ENCODE measurements at places on chromosomes 2 and 18.

DNA sequence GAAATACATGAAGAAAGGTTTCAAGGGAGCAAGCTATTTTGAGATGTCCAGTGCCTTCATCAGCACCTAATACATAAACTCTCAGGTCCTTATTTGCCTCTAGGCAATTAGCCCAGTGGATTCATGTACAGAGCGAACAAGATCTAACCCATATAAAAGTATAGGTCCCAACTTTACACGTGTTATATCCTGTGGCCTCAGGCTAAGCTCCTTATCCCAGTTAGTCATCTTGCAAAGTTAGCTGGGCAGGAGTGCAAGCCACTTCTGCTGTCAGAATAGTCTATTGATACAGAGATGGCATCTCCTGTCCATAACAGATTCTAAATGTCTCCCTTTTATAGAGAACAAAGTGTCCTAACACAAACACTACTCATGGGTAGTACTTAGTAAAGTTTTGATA lies 203.9 kb upstream of the PIK3C3 start:
- no peak for DNase-seq

GRCh38 chr18:79523736-79524180 lies 128.0 kb downstream of the NFATC1 start:
- DNase-seq, result peak; percentile 62

GRCh38 chr2:8389431-8390108 lies 292.3 kb upstream of the ID2 start:
- no peak for DNase-seq

DNA sequence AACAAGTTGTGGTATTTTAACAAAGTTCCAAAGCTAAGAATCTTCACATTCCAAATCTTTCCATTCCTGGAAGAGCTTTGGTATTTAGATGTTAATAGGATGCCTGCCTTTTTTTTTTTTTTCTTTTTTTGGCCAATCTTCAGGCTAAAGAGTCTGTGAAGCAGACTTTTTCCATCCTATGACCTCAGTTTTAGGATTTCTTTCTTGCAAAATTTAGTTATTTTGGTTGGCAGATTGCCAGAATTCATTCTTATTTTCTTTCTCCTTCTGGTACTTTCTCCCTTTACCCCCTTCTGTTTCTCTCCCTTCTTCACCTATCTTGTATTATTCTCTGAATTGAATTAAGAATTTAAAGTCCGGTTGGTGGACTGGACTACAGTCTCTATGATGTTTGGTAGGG lies 217.8 kb upstream of the REV1 start:
- DNase-seq, result no peak

- no peak for DNase-seq
Measured at GRCh38 chr18:22279741-22280452, 110.5 kb downstream of the GATA6 start.

DNA sequence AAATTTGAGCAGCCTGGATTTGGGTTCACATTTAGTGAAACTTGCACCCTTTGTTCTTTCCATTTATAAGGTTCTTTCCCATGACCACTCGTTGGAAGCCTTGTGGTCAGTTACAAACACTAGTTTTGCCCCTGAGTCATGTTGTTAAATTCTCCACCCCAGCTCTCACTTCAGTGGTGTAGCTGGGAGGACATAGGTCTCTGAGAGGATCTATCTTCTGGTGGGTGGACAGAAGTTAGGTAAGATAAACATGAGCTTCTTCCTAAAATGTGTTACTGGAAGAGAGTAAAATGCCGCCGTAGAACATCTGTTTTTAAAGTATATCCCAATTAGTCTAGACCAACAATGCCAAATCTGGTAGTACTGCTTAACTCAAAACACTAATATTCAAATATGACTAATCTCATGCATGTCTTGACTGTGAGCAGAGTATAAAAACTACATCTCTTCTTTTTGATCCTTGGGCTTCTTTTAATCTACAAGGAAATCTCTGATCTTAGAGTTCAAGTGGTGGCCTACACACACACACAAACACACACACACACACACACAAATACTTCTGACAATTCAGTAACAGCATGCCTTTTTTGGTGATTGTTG lies 162.6 kb upstream of the FN1 start:
- no peak for DNase-seq

DNA sequence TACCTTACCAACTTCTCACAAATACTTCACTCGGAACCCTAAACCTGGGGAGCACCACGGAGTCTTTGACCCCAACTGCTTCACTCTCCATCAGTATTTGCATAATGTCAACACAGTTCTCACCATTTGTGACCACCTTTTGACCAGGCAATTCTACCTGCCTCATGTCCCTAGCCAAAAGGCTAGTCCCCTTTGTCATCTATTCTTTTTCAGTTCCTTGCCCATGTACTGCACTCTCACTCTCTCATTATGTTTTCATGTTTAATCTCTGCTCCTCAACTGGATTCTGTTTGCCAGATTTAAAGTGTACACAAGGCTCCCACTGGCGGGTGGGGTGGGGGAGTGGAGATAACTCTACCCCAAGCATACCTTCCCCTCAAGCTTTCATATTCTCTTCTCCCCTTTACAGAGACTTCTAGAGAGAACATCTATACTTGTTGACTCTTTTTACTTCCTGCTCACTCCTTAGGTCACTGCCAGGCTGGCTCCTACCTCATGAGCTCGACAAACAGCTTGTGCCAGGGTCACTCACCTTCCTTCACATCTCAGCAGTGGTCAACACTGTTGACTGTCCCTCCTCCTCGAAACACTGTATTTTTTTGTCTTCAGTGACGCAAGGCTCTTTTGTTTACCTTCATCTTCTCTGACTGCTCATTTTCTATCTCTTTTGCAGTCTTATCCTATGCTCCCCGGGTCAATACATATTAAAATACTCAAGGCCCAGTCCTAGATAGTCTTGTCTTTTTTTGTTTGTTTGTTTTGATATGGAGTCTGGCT lies 88.7 kb upstream of the MAP4K3 start:
- no peak for DNase-seq

- no peak for DNase-seq
Measured at GRCh38 chr2:168185583-168186274, 61.7 kb downstream of the STK39 start.

- DNase-seq, result no peak
Measured at GRCh38 chr18:9103376-9103873, 926 bp downstream of the NDUFV2 start.

GRCh38 chr2:10300997-10301940 lies 1.4 kb upstream of the HPCAL1 start:
- DNase-seq, result no peak

GRCh38 chr2:50953021-50953420 lies 78.9 kb downstream of the NRXN1 start:
- no peak for DNase-seq

DNA sequence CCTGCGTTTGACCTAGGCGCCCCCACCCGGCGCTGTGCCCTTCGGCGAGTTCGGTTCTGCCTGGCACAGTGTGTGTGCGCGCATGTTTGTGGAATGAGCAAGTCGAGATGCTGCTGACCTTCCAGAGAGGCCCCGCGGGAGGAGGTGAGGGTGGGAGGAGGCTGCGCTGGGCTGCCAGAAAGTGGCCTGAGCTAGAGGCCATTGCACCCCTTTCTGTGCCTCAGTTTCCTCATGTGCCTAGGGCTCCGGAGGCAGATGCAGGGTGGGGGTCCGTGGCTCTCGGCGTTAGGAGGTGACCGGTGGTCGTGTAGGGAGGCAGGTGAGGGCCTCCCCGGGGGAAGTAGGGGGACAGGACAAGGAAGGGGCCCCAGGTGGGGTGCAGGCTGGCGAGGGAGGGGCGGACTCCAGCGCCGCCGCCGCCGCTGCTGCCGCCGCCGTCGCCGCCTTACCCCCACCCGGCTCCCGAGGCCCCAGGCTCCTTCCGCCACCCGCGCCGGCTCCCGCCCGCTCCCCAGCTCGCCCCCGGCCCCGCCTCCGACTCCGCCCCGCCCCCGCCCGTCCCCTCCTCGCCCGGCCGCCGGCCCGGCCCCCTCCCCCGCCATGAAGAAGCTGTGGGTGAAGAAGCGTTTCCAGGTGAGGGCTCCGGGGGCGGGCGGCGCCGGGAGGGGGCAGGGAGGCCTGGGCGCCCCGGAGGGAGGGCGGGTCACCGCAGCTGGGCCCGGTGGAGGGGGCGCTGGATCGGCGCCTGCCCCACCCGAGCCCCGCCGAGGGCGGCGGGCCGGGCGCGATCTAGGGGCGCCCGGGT lies 7.0 kb downstream of the SPEG start:
- DNase-seq, result peak; percentile 45

DNA sequence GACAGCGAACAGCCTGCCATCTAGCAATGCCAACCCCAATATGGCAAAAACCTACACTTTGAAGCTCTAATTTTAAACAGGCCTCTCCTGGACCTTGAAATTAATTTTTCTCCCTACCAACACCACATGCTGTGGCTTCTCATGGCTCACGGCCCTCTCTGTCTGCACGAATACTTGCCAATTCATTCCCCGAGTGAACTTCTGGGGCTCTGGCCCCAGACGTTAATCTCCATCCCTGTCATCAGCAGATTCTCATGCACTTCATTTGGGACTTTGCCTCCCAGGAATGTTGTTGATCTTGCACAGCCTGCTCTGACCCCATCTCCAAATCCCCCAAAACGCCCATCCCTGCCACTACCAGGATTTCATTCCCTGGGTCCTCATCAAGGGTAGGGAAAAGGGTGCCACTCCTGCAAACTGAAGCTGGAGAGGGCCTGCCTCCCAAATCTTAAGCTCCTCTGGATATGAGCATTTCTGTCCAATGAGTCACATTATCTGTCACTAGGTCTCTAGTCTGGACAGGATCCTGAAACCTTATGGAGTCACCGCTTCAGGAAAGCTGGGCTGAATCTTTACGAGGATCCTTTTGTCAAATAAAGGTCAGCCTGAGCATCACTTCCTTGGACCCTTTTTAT lies 10.4 kb downstream of the FIGLA start:
- no peak for DNase-seq

GRCh38 chr2:171307560-171307959 lies 126.2 kb downstream of the METTL8 start:
- DNase-seq, result no peak

DNA sequence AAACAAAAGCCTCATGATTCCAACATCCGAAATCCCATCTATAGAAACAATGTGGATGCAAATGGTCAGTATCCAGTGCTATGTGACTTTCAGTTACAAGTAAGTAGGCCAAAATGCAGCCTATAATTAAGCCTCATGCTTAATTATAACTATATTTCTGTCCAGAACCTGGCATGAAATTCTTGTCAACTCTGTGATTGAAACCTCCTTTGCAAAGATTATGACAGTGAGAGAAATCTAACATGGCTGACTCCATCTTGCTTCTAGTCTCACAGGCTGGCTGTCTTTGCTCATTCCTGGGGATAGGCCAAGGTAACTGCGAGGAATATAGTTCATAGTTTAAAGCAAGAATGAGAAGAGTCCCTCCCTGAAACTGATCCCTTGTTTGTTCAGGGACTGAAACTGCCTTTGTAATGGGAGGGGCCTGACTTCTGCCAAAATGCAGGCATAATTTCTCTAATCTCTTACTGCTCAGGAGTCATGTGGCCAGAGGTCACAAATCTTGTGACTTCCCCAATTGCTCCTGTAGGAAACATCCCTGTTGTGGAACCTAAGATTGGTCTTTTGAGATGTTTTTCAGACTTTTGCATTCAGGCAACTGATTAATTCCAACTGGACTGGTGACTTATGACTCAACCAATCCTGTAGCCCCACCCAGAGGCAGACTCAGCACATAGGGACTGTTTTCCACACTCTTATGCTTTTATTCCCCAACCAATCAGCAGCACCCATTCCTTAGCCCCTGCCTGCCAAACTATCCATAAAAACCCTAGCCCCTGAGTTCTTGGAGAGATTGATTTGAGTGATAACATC lies 84.5 kb upstream of the TLK1 start:
- DNase-seq, result no peak

DNA sequence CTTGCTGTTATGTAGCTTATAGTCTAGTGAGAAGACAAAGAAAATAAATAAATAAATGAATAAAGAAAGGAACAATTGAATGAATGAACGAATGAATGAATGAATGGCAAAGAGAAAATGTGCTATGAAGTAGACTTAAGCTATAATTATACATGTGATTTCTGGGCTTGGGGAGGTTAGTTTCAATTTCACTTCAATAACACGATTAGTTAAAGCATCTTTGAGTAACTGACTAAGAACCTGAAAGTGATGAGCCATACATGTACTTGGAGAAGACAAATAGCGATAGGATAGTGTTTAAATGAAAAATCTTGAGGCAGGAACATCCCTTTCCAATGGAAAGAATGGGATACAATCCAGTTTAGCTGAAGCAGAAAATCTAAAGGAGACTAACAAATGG lies 593.1 kb upstream of the LRRTM4 start:
- no peak for DNase-seq

DNA sequence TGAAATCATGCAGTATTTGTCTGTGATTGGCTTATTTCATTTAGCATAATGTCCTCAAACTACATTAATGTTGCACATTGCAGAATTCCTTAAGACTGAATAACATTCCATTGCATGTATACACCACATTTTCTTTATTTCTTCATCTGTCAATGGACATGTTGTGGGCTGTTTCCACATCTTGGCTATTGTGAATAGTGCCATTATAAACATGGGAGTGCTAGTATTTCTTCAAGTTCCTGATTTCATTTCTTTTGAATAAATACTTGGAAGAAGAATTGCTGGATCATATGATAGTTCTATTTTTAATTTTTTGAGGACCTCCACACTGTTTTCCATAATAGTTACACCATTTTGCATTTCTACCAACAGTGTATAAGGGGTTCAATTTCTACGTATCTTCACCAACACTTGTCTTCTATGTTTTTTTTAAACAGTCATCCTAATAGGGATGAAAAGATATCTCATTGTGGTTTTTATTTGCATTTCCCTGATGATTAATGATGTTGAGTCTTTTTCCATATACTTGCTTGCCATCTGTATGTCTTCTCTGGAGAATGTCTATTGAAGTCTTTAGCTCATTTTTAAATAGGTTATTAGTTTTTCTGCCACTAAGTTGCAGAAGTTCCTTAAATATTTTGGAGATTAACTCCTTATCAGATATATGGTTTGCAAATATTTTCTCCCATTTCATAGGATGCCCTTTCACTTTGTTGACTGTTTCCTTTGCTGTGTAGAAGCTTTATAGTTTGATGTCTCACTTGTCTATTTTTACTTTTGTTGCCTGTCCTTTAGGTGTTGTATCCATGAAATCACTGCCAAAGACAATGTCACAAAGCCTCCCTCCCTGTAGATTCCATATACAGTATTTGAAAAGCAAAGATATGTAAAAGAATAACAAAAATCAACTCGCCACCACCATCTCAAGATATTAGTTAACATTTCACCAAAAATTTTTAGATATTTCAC lies 14.6 kb downstream of the FBXO11 start:
- no peak for DNase-seq

GRCh38 chr2:119768742-119769141 lies 9.0 kb downstream of the PTPN4 start:
- no peak for DNase-seq

GRCh38 chr2:160721089-160722040 lies 227.8 kb upstream of the RBMS1 start:
- DNase-seq, result no peak

DNA sequence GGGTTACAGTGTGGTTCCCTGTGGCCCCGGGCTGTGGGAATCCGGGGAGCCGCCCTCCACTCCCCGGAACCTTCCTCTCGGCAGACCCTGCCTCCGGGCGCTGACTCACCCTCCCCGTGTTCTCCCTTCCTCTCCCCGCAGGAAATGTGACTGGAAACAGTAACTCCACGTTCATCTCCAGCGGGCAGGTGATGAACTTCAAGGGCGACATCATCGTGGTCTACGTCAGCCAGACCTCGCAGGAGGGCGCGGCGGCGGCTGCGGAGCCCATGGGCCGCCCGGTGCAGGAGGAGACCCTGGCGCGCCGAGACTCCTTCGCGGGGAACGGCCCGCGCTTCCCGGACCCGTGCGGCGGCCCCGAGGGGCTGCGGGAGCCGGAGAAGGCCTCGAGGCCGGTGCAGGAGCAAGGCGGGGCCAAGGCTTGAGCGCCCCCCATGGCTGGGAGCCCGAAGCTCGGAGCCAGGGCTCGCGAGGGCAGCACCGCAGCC lies 59.5 kb downstream of the TNFRSF11A start:
- DNase-seq, result no peak

Measured in stimulated activated CD4-positive, alpha-beta T cell treated with anti-CD3 and anti-CD28 coated beads, Interleukin-12 subunit alpha, Interleukin-12 subunit beta, amount 100 ng/mL, for 24 hours (primary cell).